ENCODE measurements at places on chromosomes 2 and 18. TPM values are rescaled to one million over a fixed set of nuclear protein-coding genes. Genes with fewer than 3 reads are reported as not detected.

GRCh38 chr18:44130376-44130942 lies 550.2 kb upstream of the SETBP1 start:
- DNase-seq: peak; percentile 81

DNA sequence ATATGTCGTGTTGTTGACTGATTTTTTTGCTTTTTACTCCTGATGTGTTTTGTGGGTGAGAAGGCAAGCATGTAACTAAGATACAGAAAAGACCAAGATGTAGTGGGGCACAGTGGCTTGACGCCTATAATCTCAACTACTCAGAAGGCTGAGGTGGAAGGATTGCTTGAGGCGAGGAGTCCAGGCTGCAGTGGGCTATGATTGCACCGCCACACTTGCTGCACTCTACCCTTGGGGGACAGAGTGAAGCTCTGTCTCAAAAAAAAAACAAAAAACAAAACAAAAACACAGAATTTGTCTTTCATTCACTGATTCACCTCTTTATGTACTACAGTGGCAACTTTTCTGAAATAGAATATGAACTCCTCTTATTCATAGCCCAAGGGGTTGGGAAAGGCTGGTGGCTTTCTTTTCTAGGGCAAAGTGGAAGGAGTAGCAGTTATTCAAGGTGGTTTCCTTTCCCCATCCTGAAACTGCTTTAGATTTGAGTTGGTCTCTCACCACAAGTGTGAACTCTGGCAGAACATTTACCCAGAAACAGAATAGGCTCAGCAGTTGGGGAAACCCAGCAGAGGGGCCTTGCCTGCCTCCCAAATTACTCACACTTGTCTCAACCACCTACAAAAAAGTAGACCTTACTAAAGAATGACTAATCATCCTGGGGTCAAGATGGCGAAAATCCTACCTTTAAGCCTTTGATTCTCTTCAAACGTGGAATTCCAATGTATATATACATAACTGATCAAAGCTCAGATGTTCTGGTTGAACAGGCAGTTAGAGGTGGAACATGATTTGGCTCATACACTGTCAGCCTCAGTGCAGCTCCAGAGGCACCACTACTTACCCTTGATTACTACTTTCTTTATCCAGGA lies 6.5 kb downstream of the TANK start:
- no peak for DNase-seq

The GALNT5 gene
- total RNA-seq: 0.14 TPM

DNA sequence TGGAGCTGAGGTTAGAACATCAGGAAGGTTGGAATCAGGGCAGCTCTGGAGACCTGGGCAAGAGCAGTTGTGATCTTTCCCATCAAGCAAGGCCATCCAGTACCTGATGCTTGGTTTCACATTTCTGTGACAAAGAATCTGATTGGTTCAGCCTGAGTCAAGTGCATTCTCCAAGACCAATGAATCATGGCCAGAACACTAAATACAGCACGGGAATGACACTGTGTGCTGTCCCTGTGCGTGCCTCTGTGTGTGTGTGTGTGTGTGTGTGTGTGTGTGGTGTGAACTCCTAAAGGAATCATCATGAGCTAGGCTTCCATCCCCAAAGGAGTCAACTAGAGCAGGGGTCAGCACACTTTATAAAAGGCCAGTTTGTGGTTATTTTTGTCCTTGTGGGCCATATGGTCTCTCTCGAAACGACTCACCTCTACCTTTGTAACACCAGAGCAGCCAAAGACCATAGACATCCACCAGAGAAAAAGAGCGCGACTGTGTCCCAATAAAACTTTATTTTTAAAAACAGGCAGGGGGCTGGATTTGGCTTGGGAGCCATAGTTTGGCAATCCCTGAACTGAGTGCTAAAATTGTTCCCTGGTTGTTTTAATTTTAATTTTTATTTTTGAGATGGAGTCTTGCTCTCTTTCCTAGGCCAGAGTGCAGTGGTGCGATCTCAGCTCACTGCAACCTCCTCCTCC lies 99.7 kb downstream of the INHBB start:
- no peak for DNase-seq

- DNase-seq: no peak
These were observed at the start of gene ANO7 for GRCh38 chr2:241188361-241189092. TSS of gene ANO7 (plus strand) at chr2:241188677. CDS start at chr2:241190064, 1,387 bp downstream.

The DNAJC5G gene
- 0.39 TPM for total RNA-seq

DNA sequence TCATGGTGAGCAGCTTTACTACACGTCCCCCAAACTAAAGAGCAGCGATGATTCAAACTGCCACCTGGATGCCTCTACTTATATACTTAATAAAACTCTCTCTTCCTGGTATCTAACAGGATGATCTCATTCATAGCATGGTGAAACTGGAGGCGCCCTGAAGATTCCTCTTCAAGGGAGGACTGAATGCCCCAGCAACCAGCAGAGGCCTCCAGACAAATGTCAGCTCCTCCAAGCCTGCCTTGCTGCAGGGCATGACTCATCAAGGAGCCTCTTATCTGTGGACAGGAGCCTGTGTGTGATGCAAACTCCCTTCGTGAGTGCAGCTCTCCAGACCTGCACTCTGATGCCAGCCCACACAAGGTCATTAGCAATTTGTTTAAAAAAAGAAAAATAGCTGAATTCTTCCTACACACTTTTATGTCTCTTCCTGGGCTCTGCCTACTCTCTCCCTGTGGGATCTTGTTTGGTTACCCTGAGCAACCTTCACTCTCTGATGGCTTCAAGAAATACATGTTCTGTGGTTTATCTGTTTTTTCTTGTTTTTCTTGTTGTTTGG lies 30.2 kb downstream of the LONRF2 start:
- peak; percentile 29 for DNase-seq

The IGFBP5 gene
- total RNA-seq: 0.74 TPM

DNA sequence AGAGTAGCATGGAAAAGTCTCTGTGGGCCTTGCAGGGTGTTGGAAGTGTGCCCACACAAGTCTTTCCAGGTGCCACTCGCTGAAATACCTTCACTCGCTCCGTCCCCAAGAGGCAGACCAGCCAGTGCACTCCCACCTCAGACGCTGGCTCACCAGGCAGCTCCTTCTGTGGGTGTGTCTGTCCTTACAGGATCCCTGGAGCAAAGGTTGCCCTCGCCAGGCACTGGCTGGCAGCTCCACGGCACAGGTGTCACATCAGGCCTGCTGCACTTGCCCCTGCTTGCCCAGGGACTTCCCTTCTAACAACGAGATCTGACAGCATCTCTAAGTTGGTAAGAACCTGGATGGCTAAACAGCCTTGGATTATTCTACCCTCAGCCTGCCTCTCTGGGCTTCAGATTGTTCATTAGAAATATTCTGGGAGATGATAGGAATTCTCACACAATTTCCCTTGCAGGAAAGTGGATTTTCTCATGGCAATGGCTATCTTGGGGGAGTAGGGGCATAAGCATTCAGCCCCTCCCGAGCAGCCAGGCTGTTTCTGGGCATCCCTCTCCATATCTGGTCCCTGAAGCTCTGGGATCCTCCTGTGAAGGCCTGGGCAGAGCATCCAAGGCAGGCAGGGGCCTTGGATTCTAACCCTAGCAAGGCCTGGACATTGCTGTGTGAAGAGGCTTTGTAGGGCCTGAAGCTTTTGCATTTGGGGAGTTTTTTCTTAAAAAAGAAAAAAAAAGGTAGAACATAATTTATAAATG lies 262.1 kb downstream of the MYCN start:
- no peak for DNase-seq

The CDK15 gene
- not detected for total RNA-seq

The LOXHD1 gene
- 0.17 TPM for total RNA-seq

DNA sequence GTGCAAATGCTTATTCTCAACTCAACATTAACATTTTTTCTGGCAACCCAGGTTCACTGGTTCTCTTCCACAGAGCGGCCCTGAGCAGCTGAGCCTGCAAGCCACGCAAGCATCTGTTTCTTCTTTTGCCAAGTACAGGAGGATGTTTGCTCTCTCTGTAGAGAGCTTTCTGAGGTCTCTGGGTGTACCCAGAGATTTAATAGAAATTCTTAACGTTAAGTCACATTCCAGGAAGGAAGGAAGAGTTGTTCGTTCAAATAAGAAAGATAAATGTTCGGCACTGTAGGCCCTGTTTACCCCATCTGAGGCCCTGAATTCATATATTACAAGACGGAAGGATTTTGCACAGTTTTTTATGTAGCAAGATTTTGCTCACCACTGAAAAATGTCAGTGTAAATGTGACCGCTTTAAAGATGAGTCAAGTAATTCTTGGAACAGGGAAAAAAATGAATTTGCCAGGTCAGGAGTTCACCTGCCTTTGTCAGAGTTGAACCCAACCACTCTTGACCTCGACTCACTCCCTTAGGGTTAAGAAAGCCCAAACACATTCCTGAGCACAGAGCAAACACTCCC lies 30.1 kb downstream of the KCTD18 start:
- DNase-seq: no peak

The KCNG2 gene
- total RNA-seq: not detected

The STPG4 gene
- total RNA-seq: 0.28 TPM

DNA sequence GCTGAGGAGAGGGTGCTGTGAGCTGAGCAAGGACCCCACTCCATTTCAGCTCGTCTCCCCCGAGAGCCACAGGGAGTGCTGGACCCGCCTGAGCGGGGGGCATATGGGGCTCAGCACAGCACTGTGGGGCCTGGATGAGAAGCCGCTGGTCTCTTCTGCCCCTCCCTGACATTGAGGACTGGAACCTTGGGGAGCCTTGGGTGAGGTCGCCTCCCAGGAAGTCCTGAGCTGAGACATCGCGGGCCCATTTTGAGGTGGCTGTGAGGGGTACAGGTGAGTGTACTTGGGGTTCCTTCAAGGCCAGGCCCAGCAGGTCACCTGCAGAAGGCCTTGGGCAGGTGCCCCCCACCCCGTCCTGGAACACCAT lies 3.1 kb upstream of the AQP12A start:
- no peak for DNase-seq

DNA sequence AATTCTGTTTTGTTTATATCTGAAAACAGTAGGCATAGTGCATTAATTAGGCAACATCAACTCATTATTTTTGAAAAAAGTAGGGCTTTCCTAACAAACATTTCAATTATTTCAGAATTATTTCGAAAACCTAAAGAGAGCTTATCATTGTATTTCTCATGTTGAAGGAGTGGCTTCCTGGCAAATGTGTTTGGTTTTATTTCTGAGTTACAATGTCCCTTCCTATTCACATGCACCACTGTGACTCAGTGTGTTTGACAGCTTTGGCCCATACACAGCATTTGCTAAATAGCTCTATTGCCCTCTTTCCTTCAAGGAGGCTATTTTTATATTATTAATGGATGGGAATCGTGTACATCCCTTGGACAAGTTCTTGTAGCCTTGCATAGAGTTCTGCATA lies 205.9 kb downstream of the PTGR3 start:
- DNase-seq: no peak

GRCh38 chr2:101241158-101241557 lies 11.5 kb upstream of the CNOT11 start:
- DNase-seq: no peak

The PTPRN gene
- 18.8 TPM for total RNA-seq

DNA sequence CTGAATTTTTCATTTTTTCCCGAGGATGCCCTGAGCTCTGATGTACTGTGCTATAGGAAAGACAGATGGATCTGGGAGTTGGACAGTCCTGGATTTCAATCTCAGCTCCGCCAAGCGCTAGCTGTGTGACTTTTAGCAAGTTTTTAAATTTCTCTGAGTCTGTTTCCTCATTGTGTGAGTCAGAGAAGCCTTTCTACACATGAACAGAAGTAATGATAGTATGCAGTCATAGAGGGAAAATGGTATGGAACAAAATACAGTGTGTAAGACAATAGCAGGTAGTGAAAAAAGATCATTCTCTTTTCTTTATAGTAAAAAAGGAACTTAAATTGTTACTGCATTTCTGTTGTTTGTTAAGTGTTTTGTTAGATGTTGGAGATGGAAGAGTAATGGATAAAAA lies 52.4 kb upstream of the PPM1B start:
- no peak for DNase-seq

- no peak for DNase-seq
These were observed 10.9 kb downstream of the CERS6 start for GRCh38 chr2:168466834-168467565.

The DRC1 gene
- total RNA-seq: not detected

The NTSR2 gene
- not detected for total RNA-seq

GRCh38 chr2:182652326-182652725 lies 63.7 kb upstream of the DNAJC10 start:
- DNase-seq: no peak

- DNase-seq: no peak
These were observed 54.9 kb downstream of the CERKL start for GRCh38 chr2:181602017-181602416.

- peak; percentile 3 for DNase-seq
These were observed 532.7 kb upstream of the POU3F3 start for GRCh38 chr2:104321116-104321795.

The ERICH2 gene
- not detected for total RNA-seq

The SIX2 gene
- 0.31 TPM for total RNA-seq

DNA sequence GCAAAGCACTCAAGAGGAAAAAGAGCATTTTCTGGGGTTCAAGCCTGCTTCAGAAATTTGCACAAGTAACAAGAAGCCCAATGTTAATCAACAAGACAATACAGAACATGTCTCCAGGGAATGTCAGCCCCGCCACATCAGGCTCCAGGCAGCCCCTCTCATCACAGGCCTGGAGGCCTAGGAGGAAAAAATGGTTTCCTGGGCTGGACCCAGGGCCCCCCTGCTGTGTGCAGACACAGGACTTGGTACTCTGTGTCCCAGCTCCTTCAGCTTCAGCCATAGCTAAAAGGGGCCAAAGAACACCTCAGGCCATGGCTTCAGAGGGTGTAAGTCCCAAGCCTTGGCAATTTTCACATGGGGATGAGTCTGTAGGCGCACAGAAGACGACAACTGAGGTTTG lies 802.9 kb upstream of the KLHL29 start:
- no peak for DNase-seq

DNA sequence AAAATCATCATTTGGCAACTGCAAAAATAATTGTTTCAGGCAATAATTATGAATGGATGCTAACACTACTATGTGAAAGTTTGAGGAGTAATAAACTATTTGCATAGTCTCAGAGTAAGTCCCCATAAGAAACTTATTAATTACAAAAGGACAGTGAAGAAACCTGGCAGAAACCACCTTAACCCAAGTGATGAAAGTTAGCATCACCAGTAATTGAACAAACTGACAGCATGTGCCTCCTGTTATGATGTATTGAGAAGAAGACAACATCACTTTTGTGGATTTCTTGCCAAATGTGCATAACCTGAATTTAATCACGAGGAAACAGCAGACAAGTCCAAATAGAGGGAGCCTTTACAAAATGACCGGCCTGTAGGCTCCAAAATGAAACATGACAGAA lies 183.3 kb upstream of the SP5 start:
- DNase-seq: no peak

Data from GM23338 (cell line).